Activated CD4-positive, alpha-beta T cell treated with anti-CD3 and anti-CD28 coated beads for 48 hours (primary cell): ENCODE measurements at places on chromosomes 1 and 21.

DNA sequence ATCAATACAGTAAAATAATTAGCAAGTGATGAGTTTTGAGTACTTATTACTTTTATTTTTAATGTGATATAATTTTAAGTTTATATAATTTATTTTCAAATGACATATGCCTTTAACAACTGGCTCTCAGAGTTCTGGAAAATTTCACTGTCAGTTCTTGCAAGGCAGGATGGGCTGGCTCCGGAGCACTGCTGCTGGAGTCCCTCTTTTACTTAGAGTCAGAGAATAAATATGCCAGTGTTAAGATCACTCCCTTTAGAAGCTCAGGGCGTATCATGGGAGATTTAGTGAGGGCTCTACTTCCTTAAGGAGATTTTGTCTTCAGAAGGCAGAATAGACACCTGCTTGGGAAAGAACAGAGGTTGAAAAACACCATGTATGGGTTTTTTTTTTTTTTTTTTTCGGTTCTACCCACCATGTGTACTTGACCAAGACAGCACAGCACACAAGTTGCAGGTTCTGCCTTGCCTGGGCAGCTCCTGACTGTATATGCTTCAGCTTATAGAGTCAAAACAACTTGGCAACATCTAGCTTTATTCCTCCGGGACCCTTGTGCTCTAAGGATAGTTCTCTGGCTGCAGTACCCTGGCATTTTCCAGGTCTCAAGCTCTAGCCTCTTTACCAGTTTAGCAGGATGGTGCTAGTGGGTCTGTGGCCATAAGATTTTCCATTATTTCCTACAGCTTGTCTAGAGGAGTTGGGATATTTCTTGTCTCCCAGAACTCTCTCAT lies 29.7 kb upstream of the FMOD start:
- DNase-seq = no peak

DNA sequence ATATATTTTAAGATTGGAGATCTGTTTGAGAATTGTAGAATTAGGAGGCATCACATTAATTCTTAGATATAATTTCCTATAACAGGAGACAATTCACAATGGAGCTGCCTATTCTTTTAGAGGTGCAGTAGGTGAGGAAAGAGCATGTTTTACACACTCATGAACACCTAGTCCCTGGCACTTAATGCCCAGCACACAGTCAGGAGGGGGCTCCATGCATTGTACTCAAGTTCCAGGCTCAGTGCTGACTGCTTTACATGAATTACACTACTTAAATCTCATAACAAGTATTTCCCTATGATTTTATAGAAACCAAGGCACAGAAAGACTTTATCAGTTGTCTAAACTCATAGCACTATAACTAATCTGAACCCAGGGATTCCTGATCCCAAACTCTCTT lies 360 bp upstream of the GBP3 start:
- no peak for DNase-seq

DNA sequence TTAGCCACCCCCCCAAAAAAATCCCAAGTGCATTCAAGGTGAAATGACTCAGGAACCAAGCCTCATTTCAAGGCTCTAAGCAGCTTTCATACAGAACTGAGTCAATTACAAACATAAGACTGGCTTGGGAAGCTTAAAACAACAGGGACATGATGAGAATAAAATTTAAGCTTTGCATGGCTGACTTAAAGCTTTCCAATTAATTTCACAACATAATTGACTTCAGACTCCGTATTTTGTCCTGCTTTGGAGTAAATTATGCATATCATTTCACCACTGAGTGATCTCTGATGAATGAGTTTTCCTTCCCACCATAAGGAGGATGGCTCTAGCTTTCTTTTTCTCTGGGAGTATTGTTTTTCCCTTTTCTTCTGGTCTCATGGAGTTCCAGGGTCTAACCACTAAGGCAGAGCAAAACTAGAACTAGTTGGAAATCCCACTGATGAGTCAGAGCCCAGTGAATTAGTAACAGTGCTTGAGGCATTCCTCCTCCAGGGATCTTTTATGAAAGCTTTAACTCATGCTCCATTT lies 72.8 kb downstream of the XCL2 start:
- DNase-seq = no peak

- no peak for DNase-seq
Measured at GRCh38 chr1:43587594-43587993, 56.9 kb downstream of the PTPRF start.

GRCh38 chr1:81406292-81406999 lies 394.3 kb upstream of the ADGRL2 start:
- no peak for DNase-seq

DNA sequence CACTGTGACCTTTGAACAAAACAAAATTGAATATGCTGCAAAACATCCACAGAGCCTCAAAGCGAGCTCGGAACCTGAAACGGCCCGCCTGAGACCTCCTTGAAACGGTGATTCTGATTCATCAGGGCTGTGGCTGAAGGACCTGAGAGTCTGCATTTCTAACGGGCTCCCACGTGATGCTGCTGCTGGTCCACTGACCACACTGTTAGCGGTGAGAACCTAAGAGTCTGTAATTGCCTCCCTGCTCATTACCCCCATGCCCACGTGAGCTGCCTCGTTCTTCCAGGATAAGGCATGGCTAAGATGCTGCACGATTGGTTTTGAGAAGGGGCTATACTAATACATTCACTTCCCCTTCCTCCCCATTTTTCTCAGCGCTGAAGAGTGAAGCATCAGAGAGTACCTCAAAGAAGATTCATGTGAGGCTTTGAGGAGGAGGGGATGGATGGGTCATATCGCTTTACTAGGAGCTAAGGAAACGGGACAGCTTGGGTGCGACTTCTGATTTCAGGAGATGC lies 9.7 kb downstream of the TLR5 start:
- no peak for DNase-seq

DNA sequence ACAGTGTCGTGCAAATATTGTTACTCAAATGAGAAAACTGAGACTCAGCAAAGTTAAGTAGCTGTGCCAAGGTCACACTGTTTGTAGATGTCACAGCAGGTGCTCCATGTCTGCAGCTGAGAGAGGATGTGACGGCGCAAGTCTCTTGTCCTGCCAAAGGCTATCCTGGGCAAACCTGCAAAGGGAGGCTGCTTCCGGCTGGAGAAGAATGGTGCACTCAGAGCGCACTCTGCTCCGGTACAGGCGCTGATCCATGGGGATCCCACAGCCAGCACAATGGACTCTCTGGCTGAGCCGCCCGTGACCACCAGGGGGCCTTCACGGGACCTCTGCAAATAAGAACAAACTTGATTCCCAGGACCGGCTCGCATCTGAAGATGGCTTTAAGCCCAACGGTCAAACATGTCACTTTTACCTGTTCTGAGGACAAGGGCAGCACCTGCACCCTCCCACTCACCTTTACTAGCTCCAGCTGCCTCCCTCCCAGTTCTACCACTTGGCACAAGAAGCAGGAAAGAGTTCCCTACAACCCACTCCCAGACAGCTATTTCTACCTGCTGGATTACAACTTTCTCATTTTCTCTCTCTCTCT lies 21.9 kb downstream of the RD3 start:
- peak; percentile 65 for DNase-seq

GRCh38 chr1:98055457-98055856 lies 134.6 kb upstream of the DPYD start:
- DNase-seq = no peak

DNA sequence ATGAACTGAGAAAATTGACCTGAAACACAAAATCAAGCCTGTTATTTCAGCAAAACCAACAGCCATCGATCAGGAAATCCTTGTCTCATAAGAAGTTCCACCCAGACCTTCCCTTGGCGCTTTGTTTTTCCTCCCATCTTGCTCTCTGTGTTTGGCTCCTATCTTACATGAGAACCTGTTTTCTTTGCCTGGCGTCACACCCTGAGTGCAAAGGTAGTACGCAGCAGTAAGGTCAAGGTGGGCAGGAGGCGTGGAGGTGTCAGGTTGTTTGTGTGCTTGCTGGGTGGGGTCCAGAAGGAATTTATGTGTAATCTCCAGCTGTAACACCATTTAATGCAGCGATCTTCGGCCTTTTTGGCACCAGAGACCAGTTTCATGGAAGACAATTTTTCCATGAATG lies 50.5 kb downstream of the C1orf21 start:
- no peak for DNase-seq

DNA sequence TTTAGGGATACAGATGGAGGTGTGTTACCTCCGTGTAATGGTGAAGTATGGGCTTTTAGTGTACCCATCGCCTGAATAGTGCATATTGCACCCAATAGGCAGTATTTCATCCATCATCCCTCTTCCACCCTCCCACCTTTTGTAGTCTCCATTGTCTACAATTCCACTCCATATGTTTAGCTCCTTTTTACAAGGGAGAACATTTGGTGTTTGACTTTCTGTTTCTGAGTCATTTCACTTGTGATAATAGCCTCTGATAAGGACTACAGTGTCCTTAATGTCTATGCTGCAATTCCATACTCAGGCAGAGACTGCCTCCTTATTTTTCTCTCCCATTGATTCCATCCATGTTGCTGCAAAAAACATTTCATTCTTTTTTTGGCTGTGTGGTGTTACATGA lies 48.7 kb downstream of the OVGP1 start:
- DNase-seq = no peak
